NB4 (cell line): ENCODE measurements at places on chromosomes 5 and 9.
A peak's percentile ranks its signal among the peaks of the same experiment; 100 is the strongest.

- DNase-seq: no peak
These were observed 171.2 kb upstream of the ACTBL2 start for GRCh38 chr5:57653636-57654290.

GRCh38 chr9:125492719-125493118 is 214.3 kb downstream of the MAPKAP1 start:
- no peak for DNase-seq

- no peak for DNase-seq
These were observed 8.6 kb downstream of the SLC2A8 start for GRCh38 chr9:127405344-127406125.

GRCh38 chr9:9299134-9299533 is 1313.7 kb downstream of the PTPRD start:
- DNase-seq: no peak

GRCh38 chr5:172668594-172669071 is 27.6 kb downstream of the NEURL1B start:
- no peak for DNase-seq

- peak; percentile 34 for DNase-seq
These were observed 34.3 kb downstream of the CENPP start for GRCh38 chr9:92360083-92360482.
